Activated effector memory CD4-positive, alpha-beta T cell treated with Interleukin-2 at 50 U/mL for 16 hours (primary cell): ENCODE measurements at places on chromosomes 5 and 9.

GRCh38 chr5:176530983-176531901, 6.0 kb downstream of the RNF44 start:
- no peak for DNase-seq

DNA sequence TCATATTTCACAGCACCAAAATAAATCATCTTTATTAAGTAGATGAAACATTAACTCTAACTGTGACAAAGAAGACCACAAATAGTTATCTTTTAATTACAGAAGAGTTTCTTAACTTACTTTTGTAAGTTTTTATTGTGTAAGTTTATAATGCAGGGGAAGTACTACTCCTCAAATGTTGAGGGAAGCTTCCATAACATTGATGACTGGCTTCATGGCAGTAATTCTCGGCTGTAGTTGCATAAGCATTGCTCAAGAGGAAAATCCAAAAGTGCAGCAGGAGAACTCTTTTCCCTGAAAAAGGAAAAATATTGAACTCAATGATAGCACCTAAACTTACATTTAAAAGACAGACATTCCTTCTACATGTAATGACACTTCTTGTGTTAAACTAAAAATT, 4.6 kb downstream of the TSLP start:
- DNase-seq, result no peak

DNA sequence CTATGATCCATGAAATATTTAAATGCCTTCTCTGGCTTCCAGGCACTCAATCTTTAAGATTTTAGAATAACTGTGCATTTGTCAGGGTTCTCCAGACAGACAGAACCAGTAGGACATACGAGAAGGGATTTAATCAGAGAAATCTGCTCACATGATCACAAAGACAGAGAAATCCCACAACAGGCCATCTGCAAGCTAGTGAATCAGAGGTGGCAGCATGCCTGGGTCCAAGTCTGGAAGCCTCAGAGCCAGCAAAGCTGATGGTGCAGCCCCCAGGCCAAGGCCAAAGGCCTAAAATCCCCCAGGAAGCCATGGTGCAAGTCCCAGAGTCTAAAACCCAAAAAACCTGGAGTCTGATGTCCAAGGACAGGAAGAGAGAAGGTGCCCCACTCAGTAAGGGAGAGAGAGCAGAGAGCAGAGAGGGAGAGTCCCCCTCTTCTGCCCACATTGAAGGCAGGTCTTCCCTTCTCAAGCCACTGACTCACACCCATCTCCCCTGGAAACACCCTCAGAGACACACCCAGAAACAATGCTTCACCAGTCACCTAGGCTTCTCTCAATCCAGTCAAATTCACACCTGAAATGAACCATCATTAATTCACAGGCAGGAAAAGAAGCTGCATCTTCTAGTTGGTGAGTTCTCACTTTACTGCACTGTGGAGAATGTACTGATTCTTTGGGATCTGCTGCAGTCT, 48.7 kb downstream of the CAMSAP1 start:
- no peak for DNase-seq

DNA sequence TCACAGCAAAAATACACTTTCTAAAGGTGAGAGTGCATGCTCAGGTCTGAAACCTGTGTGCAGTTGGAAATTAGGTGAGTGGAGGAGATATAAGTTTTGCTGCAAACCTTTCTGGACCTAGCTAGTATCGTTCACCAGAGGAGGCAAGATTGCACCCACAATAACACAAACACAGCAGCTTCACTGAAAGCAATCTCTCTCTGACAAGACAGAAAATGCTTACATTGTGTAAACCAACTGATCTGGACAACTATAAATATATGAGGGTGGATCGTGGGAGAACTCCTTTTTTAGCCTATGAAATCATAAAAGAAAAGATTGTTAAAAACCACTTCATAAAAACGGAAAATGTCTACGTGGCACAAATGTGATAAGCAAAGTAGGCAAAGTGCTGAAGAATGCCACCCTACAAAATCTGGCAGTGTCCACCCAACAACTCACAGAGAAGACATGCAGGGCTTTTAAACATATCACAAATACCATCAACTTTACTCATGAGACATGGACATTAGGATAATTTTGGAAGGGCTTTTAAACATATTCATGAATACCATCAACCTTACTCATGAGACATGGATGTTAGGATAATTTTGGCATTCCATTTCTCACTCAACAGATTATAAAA, 134.3 kb downstream of the CDH18 start:
- no peak for DNase-seq

DNA sequence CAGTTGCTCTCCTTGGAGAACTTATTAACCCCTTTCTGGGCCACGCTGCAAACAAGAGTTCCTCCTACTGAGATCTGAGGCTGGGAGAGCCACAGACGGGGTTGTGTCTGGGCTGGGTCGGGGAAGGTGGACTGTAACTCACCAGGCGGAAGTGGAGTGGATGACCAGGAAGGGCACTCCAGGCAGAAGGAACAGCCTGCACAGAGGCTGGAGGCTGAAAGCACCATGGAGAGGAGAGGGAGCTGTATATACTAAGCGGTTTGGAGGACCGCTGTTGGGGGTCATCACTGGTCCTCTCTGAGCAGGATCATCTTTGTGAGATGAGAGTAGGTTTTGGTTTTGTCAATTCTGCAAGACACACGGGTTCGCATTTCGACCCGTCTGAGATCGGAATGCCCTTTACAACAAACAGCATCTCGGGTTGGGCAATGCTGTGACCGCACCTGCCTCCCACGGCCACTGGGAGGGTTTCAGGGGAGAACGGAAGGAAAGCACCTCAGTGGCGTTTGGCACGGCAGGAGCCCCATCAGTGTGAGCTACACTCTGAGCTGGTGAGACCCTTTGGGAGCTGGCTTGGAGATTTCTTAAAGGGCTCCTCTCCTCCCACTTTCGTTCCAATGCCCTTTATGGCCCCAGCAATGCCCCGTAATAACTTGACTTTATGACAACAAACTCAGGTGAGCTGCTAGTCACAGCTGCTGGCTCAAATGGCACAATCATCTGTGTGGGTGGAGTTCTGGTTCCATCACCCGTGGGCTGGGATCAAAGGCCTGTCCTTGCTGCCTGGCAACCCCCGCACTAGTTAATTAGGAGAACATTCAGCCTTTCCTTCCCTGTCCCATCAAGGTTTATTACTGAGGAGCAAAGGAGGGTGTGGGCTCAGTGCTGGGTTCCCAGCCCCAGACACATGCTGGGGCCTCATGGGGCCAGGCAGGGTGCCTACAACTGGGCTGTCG, 18.7 kb upstream of the NEURL1B start:
- no peak for DNase-seq

GRCh38 chr9:109035684-109036423, 22.6 kb upstream of the CTNNAL1 start:
- no peak for DNase-seq

- DNase-seq, result no peak
Measured at GRCh38 chr5:61884252-61884855, 421.7 kb upstream of the KIF2A start.

- DNase-seq, result no peak
Measured at GRCh38 chr9:69324549-69325401, at the start of gene ENTREP1. Gene ENTREP1 (plus strand): TSS chr9:69325215. CDS start chr9:69325310, 95 bp downstream.

DNA sequence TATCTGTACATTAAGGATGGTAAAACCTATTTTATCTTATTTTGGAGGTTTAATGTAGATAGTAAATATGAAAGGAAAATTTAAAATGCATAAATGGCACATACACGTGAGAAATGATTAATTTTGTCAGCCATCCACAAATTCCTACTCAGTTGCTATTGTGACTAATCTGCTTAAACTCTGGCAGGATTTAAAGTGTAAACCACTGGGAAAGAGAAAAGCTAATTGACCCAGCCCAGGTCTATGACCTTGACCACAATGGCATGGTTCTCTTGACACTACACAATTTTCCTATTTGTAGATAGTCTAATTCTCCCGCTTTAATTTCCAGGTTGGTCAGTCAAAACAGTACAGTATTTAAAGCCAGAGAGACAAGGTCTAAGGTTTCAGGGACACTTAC, 459.0 kb upstream of the KLF4 start:
- DNase-seq, result no peak

DNA sequence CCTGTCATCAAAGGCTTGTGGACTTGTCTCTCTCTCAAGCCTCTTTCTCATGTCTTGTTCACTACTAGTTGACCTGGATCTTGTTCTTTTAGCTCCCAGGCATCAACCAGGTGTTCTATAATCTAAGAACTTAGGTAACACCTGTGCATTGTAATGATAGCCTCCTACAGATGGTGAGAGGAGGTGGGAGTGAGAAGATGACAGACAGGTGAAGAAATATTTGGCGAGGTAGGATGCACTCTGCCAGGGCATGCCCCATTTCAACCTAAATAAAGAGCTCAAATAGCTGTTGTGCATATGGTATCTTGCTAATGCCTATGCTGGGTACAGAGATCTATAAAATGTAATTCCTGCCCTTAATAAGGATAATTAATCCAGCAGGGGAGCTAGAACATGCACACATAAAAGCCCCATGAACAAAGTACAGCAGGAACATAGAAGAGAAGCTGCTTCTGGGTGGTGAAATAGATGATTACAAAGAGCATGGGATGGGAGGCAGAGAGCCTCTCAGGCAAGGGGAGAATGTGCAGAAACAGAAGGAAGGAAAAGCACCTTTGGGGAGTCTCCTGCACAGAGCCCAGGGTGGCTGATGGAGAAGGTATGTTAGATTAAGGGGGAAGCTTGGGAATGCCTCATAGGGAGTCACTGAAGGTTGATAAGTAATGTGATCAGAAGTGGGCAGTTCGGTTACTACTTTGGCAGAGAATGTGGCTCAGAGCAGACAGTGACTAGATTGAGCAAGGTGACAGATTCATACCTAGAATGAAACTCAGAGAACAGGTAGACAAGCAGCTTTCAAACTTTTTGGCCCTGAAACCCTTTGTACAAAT, 28.0 kb upstream of the PLIN2 start:
- DNase-seq, result no peak

DNA sequence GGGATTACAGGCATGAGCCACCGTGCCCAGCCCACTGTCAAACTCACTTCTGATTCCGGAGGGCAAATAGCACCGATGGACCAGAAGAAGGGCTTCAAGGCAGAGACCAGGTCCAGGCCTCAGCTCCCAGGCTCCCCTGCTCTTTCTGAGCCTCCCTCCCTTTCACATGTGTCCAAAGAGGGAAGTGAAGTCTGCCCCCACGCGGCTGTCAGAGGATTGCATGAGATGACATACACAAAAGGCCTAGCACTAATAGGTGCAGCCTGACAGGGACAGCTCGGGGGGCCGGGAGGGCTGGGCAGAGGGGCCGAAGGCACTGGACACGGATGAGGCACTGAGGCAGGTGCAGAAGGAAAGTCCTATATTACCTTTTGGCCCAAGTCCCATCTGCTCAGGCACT, 16.1 kb downstream of the FBP1 start:
- no peak for DNase-seq
